Aorta (tissue), 5 donors: ENCODE measurements at places on chromosomes 12 and 14. TPM values are rescaled to one million over a fixed set of nuclear protein-coding genes. Genes with fewer than 3 reads are reported as not detected.

Gene INHBC
- polyA plus RNA-seq: not detected

Gene IL23A
- not detected for polyA plus RNA-seq

Gene KRT2
- polyA plus RNA-seq: 0.50 TPM

Gene MGST1
- polyA plus RNA-seq: 3.2 TPM

Gene LIN7A
- 0.08 TPM for polyA plus RNA-seq

Gene EMC9
- polyA plus RNA-seq: 41.9 TPM

DNA sequence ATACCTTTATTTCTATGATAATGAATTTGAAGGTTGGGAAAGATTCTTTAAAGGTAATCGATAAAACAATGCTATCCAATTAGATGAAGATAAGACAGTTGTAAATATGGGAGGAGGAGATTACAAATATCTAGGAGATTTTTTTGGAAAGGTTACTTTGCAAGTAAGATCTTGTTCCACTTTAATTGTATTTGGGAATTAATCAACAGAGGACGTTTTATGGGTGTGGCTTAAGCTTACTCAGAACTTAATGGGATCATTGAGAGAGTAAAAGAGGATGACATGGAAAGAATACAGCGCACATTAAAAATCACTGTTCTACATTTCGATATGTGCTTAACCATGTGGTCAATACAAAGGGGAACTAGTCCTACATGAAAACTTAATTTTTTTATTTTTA lies 3.5 kb upstream of the LRIG3 start:
- no peak for DNase-seq

DNA sequence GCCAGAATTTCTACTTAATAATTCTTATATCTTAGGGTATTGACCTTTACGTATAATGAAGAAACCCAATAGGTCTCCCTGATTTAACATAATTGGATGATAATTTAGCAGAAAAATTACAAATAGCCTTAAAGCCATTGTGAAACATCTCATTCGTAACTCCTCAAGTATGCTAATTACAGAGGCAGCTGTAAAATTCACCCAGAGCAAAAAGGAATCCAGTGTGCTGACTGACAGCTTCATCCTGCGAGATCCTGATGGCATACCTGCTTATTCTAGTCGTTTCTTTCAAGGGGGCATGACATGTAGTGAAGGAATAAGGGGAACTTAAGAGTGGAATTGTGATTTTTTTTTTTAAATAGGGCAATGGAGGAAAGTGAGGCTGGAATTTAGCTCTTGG lies 291.5 kb downstream of the FUT8 start:
- no peak for DNase-seq

- DNase-seq: no peak
These were observed 56.4 kb upstream of the GRIP1 start for GRCh38 chr12:66735275-66735674.

- DNase-seq: peak; percentile 55
These were observed 527.3 kb upstream of the CCDC196 start for GRCh38 chr14:65958664-65959562.

DNA sequence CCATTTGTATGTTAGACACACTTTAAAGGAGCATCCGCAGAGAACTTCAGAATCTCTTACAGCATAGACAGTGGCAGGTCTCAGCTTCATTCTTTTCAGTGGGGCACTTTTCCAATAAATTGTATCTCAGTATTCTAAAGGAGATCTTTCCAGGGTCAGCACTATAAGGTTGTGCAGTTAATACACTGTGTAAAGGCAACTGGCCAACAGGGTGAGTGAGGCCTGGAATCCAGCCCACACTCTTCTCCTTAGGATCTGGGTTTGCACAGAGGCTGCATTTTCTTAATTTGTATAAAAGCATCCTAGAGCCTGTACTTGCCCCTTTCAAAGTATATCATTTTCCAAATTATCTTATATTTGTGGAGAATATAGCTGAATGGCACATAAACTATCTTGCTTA lies 94.2 kb downstream of the MYF5 start:
- no peak for DNase-seq

- no peak for DNase-seq
These were observed 123.4 kb downstream of the SLC25A47 start for GRCh38 chr14:100446572-100446971.

GRCh38 chr14:99718811-99719192 lies 34.7 kb downstream of the CYP46A1 start:
- no peak for DNase-seq

- no peak for DNase-seq
These were observed 932 bp downstream of the ADCY6 start for GRCh38 chr12:48787791-48788523.

DNA sequence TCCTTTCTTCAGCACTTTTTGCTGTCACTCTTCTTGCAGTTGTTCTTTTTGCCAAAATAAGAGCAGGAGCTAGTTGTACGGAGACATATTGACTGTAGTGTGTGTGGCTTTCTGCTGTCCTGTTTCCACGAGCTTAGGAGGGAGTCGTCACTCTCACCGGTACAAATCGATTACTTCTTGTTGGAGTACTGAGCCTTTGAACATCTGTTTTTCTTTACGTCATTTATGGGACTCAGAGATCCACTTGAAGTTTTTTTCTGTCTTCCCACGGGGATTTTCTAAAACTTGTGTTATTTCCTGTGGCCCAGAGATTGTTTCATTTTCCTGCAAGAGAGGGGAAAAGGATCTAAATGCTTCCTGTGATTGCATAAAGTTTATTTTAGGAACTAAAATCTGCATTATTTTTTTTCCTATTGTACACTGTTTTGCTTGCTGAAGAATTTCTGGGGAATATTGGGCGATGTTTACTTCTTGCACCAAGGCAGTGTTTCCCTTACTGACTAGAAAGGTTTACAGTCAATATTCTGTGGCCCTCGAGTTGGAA lies 199.8 kb upstream of the ARHGAP5 start:
- no peak for DNase-seq

DNA sequence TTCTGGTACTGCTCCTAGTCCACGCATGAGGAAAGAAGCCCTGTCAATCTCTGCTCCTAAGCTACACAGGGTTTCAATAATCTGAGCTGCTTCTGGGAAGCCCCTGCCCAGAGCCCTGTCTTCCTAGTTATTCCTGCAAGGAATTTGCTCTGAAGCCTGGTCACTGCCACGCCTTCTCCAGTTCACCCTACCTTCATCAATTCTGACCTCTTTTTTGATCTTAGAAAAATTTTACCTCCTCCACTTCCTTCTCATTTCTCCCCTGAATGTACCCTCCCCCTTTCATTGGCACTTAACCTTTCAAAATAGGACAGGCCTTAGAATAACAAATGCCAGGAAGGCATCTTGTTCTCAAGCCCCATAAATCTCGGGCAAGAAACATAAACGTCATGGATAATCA lies 14.9 kb upstream of the LRRK2 start:
- no peak for DNase-seq

DNA sequence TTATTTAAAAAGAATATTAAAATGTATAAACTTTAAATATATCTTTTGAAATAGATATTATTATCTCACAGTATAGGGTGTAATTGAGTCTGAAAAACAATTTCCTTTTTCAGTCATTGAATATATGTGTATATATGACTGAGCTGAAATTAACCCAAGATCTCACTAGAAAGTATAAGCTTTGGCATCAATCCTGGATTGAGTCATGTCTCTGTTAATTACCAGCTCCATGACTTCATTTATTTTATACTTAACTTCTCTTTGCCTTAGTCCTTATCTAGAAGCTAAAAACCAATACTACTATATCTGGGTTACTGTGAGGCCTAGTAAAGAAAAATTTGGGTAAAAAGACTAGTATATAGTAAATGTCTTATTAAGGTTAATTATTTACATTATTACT lies 1020.3 kb downstream of the LRFN5 start:
- DNase-seq: no peak

- DNase-seq: no peak
These were observed 38.1 kb downstream of the DIO3 start for GRCh38 chr14:101599234-101599885.

DNA sequence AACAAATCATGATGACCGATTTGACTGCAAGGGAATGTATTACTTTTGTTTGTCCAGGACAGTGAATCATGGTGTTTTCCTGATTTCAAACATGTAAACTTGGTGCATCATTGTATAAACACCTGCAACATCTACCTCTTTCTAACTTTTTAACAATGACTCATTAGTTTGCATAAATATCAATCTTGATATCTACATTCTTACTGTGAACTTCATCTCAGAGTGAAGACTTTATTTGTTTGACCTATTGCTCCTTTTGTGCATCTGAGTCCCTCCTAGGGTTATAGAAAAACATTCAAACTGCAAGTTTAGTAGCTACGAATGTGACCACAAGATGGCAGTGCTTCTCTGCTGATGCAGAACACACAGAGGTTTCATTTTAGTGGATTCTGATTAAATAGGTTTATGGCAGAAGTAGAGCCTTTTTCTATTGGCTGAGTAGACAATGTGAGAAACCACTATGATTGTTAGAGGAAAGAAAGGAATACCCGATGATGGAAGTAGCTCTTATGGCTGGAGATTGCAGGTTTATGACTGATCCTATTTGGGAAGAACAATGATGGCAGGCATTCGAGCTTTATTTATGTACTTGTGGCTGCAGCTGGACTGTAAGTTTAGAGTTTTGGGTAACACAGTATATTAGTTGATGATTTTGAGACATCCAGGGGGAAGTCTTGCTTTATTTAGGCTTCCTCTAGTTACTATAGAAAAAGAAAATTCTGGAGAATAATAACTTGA lies 244.2 kb upstream of the OR4E1 start:
- DNase-seq: no peak

DNA sequence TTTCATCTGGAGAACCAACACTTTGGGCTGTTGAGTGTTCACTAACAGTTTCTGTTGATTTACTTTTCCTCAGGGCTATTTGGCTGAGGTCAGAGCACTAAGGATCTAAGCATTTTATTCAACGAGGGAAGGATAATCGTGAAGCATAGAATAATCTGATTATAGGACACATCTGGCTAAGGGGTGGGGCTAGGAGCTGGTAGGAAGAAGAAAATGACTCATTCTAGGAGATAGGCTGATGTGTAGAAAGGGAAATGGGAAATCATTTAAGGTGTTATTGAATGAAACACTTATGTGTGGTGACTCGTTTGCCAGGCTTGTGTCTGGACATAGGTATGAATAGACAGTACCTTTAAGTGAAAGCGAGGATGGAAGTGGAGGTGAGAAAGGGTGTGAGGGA lies 167.2 kb downstream of the ETNK1 start:
- DNase-seq: no peak

DNA sequence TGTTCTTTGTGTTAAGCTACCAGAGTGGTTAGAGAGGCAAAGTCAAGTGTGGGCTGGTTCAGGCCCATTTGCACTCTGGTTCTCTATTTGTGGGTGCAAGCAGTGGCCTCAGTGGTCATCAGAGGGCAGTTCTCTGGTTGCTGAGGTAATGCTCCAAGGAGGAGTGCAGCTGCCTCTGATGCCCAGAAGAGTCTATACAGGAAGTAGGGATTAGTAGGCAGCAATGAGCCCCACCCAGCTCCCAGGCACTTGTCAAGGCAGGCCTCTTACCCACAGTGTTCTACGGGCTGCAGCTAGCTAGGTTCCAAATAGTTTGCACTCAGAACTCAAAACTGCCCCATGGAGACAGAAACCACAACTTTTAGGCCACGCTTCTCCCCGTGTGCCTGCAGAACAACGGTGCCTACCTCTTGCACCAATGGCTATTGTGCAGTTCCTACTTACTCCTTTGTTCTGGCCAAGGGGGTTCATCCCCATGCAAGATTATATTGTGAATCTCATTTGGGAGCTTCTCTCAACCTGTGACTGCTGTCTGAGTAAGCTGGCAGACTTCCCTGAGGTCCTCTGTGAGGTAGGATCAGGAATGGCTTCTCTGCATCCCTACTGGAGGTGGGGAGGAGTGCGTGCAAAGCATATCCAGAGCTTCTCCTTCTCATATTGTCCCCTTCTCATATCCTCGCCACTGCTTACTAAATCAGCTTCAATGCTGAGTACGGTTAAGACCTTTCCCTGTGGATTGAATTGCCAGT lies 410.3 kb upstream of the LMO3 start:
- DNase-seq: no peak

DNA sequence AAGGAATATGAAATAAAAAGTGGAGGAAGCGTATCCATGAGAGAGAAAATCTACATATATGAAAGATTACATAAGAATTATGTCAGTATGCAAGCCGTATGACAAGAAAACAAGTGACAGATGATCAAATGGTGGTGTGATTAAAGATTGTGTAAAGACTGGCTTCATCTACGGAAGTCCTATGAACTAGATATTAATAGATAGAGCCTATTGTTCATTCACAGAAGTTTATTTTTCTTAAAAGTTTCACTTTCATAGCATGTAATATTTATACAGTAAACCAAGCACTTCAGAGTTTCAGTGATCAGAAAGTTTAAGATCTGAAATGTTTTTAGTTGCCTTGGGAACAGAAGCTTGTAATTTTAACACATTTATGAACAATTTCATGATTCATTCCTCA lies 84.5 kb downstream of the VRK1 start:
- no peak for DNase-seq

- DNase-seq: no peak
These were observed 41.4 kb downstream of the SPTSSA start for GRCh38 chr14:34420547-34421150.

- no peak for DNase-seq
These were observed 95.5 kb downstream of the SLC6A15 start for GRCh38 chr12:84816916-84817695.

- no peak for DNase-seq
These were observed 485.7 kb downstream of the TMTC2 start for GRCh38 chr12:83172441-83172840.

DNA sequence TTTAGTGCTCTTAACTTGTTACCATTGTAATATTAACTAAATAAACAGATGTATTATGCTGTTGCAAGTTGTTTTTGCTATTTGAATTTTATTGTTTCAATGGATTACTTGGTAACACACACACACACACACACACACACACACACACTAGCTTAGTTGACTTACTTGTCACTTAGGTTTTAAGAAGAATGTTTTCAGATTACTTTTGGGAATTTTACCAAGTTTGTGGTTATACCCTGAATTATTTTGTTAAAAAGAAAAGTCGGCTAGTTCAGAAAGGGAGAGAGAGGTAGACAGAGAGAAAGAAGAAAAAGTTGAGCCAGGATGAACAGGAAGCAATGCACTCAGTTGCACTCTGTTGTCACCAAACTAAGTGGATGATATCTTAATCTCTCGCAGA lies 5.3 kb downstream of the SSTR1 start:
- no peak for DNase-seq

DNA sequence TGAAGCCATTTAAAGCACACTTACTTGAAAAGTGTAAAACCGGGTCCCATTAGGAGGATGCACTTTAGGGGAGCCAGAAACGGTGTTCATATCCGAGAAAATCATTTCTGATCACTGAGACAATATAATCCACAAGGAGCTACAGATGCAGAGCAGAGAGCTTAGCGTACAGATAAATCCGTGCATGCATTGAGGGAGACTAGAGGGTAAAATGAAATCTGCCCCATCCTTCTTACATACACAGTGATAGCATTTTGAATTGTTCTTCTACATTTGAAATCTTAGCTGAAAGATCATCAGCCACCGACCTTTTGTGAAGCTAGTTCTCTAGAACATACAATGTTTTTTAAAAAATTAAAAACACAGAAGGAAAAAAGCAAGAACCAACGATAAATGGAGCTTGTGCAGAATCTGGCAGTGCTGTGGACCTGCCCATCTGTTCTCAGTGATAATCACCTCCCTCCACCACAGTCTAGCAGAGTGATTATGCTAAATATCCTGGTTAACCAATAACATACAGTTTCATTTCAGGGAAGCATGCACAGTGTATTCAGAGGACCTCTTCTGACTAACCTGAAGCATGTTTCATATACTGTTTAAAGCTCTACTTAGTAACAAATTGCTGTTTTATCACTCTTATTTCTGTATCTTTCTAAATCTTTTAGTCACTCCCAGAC lies 161.1 kb downstream of the PPFIA2 start:
- no peak for DNase-seq

- no peak for DNase-seq
These were observed 1.9 kb upstream of the SLCO1A2 start for GRCh38 chr12:21336656-21337055.
